ENCODE measurements at places on chromosomes 5 and 9.

- peak; percentile 6 for DNase-seq
These were observed 182.8 kb upstream of the SLC27A6 start for GRCh38 chr5:128782446-128782845.

DNA sequence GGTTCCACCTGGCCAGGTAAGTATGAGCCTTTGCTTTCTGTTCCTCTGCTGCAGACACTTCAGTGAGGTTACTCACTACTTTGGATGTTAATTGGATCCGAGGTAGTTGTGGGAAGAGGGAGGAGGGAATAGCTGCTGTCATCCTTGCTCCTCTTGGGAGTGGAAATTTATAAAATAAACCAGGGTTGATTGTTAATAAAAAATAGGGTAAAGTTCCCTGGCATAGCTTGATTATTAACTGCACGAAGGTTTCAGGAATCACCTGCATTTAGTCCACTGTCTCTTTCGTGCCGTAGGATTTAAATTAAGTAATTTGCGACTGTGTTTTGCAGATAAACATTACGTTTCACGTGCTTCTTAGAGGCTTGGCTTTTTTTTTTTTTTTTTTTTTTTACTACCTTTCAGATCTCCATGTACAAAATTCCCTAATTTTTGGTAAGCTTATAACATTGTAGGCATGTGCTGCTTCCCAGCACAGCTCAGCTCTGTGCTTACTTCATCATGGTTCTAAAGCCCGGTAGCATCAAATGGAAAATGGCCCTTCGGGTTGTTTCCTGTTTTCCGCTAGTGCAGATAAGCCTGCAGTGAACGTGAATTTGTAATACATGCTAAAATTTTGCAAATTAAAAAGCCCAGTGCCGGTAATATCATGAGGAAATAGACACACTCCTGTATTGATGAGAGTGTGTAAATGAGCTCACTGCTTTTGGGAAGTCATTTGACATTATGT, 26.9 kb upstream of the LTC4S start:
- DNase-seq = no peak

DNA sequence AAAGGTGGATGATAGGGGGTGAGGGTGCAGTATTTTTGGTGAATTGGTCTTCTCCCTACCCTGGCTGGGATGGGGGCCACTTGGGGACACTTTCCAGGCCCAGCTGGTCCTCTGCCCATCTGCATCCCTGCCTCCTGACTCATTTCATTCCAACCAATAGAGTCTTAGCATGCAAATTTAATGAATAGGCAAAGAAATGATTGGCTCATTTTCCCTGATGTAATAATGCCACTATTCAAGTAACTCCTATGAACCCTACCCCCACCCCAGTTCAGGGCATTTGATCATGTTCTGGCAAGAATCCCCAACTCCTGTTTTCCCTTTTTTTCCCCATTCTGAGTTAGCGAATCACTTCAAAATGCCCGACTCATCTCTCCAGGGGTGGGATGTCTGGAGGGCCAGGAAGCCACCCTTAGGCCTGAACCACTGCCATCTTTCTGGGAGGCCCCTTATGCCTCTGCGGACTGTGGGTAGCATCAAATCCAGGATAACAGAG, 56.7 kb downstream of the PCDH1 start:
- DNase-seq = peak; percentile 86

DNA sequence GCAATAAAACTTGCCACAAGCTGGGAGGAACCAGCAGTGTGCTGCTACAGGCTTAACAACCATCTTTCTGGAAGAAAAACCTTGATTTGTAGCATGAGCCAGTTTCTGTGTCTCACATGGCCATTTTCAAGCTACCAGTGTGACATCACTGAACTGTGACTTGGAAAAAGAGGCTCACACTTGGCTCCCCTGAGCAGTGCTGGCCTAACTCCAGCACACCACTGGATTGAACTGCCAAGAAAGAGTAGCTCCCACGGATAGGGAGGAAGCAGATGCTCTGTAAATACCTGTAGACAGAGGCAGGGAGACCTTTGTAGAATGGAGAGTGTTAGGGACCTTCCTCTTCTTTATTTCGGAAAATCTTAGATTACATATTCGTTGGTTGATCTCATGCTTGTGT, 197.9 kb downstream of the SH3GL2 start:
- peak; percentile 60 for DNase-seq

- DNase-seq = no peak
These were observed 54.7 kb upstream of the ADAMTS16 start for GRCh38 chr5:5085381-5085780.

GRCh38 chr9:133448487-133448972, 11.2 kb upstream of the CACFD1 start:
- DNase-seq = no peak

DNA sequence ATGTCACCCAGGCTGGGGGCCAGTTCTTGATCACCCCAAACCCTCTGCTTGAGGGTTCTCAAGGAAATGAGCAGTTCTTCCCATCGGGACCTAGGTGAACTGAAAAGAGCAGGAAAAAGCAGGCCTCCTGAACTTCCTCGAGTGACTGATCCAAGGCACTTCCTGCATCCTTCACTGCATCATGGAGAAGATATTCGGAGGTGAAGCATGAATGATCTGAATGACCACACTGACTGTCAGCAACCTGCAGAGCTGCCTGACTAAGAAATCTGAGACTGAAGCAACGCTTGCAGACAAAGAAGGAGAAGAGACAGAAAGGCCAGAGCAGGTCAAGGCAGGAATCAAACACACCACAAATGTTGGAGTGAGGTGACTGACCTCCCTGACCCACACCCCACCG, 420.2 kb downstream of the AGTPBP1 start:
- DNase-seq = no peak

DNA sequence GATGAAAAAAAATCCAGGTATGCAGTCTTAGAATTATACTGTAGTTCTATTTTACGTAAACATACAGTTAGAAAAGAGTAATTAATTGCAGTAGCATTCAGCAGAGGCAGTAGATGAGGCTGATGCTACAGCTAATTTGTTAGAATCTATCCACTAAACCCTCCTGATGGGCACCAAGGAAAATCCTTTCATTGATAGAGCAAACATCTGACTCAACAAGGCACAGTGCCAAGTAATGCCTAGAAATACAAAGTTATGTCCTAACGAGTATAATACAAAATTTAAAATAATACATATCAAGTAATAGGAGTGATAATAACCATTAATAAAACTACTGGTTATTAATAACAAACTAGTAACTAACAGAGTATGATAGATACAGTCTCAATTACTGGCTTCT, 9.0 kb downstream of the MOCS2 start:
- no peak for DNase-seq

DNA sequence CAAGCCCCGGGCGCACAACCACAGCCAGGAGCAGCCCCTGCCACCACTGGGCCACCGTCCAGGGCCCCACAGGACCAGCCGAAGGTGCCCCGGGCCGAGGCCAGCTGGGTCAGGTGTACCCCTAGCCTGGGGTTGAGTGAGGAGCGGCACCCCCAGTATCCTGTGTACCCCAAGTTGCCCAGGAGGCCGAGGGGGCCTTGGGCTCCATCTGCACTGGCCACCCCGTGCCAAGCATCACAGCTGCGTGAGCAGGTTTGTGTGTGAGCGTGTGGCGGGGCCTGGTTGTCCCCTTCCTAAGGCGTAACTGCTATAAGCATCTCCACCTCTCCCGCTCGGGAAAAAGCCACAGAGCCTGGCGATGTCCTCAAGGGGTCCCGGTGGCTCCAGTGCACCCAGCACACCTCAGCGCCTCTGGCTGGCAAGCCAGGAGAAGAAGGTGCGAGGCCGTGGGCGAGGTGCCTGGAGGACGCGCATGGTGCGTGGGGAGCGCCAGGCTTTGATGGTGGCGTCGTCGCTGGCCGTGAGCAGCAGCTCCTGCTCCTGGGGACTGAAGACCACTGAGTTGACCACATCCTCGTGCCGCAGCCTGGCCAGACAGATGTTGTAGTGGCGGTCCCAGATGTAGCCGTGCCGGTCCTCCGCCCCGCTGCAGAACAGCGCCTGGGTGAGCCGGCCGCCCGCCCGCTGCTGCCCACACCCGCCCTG, 3.9 kb downstream of the FBXW5 start:
- DNase-seq = no peak

GRCh38 chr9:115593587-115594091, 475.7 kb upstream of the TNC start:
- peak; percentile 38 for DNase-seq

- DNase-seq = peak; percentile 27
These were observed 45.5 kb upstream of the MPDZ start for GRCh38 chr9:13324988-13325387.

- DNase-seq = no peak
These were observed 876 bp upstream of the JAK2 start for GRCh38 chr9:4984171-4984620.

GRCh38 chr9:111839387-111839786, 44.6 kb upstream of the SHOC1 start:
- no peak for DNase-seq

- DNase-seq = no peak
These were observed 55.3 kb upstream of the SLCO6A1 start for GRCh38 chr5:102554082-102554481.

GRCh38 chr9:80797101-80797829, 892.1 kb downstream of the TLE1 start:
- DNase-seq = no peak

- no peak for DNase-seq
These were observed 27.0 kb downstream of the PRDM6 start for GRCh38 chr5:123116058-123116457.

GRCh38 chr9:114785866-114786650, 19.8 kb downstream of the TNFSF15 start:
- no peak for DNase-seq

DNA sequence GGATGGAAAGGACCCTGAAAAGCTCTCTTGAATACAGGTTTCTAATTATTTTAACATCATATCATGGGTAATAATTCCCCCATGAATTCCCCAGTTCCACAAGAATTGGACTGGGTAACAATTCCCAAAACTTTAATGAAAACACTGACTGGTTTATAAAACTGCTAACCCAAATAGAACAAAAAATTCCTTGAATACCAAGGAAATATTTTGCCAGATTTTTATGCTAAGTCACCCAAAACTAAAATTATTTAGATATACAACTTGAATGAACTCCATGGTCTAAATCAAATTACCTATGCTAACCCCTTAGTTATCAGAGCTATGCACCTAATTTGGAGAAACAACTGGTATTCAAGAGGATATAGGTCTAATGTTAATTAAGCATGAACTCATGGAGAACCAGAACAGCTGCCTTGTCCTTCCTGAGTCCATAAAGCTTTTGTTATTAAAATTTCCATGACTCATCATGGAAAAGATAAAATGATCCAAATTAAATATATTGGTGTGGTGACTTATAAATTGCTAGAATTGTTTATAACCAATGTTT, 164.9 kb upstream of the TUT7 start:
- no peak for DNase-seq

DNA sequence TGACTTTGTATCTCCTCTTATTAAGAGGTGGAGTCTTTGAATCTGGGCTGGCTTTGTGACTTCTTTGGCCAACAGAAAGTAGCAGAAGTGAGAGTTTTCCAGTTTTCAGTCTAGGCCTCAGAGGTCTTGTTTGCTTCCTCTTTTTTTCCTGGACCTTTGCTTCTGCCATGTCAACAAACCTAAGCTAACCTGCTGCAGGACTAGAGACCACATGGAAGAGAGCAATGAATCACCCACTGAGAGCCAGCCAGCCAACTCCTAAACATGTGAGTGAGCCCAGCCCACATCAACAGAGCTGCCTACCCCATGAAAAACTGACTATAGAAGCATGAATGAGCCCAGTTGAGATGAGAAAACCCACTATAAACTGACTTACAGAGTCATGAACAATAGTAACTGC, 29.9 kb downstream of the MRPL22 start:
- no peak for DNase-seq

GRCh38 chr9:114603248-114603647, 7.8 kb upstream of the TMEM268 start:
- DNase-seq = no peak

DNA sequence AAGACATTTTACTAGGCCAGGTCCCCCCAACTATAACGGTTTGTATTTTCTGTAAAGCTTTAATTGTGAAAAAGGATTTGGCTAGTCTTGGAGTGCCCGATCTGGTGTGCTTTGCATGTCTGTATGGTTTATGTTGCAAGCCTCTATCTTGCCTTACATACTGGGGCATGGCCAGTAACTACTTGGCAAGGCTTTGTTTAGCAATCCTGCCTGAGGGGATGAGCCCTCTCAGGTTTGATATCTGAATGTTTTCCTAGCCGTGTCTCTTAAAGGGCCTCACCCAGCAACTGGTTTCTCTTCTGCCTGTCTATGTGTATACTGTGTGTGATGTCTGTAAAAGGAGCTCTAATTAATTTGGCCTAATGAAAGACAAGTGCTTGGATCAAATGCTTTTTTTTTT, 61.3 kb upstream of the SPINK5 start:
- DNase-seq = no peak

DNA sequence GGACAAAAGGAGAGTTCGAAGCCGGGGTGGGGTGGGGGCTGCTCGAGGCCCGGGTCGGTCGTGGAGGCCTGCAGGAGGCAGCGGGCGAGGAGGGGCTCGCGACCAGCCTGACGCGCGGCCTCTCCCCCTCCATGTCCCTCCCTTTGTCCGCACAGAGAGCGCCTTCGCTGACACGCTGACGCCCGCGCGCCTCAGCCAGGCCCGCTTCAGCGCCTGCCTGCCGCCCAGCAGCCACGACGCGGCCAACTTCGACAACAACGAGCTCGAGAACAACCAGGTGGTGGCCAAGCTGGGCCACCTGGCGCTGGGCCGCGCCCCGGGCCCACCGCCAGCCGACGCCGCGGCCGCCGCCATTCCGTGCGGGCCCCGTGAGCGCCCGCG, 42.2 kb downstream of the NEURL1B start:
- no peak for DNase-seq

DNA sequence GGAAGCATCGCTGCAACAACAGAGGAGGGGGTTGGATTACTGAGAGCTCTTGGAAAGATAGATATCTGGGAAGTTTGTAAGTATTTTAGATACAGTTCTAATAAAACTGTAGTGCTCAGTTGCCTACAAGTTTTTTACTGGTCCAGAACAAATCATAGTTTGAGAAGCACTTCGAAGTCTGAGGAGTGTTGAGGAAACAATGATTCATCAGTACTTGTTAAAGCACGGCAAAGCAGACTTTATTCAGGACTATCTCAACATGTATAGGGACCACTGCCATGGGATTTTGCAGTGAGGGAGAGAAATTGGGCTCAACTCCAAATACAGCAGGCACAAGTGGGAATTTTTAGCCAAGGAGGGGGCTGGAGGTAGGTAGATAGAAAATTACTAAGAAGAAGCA, 25.3 kb upstream of the RECK start:
- no peak for DNase-seq

DNA sequence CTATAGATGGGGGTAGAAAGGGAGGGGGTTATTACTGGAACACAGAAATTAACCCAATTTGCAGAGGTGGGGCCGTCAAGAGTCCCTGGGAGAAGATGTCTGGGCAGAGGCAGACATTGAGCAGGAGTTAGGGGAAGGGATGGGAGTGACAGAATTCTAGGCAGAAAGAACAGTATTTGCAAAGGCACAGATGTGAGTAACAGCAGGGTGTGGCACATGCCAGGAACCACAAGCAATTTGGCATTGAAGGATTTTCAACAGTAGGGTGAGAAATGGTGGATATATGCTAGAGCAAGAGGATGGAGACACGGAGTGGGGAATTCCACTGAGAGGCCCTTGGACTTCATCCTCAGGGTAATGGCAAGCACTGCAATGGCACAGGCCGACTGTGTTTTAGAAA, 71.6 kb upstream of the FRRS1L start:
- peak; percentile 7 for DNase-seq

GRCh38 chr9:26685818-26686217, 206.8 kb downstream of the CAAP1 start:
- no peak for DNase-seq

GRCh38 chr9:72371151-72371550, 6.1 kb upstream of the ZFAND5 start:
- DNase-seq = no peak
